NCI-H1092 treated with DMSO at 0.1 percent for 48 hours (cell line): ENCODE measurements at places on chromosomes 5 and 9.

DNA sequence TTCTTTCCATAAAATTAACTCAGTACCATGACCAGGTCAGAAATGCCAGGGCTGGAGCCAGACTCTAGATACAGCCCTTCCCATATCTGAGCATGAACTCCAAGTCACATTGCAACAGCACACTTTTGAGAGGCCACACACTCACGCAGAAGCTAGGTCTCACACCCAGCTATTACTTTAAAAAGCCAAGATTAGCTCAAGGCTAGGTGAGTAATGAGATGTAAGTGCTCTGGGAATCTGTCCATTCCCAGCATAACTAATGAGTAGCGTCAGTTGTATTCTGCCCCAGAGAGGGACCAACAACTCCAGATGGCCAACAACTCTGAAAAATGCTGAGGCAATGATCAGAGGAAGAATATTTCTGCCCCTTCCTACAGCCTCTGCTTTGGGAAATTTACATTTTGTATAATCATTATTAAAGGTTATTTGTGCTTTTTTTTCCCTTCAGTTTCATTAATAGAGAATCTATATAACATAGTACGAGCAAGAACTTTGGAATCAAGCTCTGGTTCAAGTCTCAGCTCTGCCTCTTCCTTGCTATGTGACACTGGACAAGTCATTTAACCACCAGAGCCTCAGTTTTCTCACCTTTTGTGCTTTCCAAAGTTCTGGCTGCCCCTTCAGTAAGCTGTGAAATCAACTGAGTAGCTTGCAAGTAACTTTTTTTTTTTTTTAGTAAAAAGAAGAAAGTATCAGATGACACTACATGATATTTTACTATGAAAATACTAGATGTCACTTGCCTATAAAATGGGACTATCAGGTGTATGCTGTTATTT lies 118.3 kb downstream of the NR6A1 start:
- DNase-seq: no peak

DNA sequence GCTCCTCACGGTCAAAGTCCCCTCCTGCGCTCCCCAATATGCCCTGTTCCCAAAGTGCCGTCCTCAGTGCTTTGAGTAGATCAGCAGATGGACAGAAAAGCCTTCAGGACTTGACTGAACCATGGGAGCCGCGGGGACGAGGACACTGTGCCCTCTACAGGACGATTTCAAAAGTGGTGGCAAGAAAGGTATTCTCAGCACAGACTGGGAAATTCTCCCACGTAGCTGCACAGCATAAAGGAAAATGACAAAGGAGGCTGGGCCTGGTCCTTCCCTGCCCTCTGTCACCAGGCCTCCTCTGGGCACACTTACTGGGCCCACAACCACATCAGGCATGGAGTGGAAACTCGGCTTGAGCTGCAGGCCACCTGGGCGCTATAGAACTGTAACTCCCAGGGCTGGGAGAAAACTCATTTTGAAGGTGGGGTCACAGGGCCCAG lies 16.7 kb upstream of the MTMR12 start:
- DNase-seq: peak; percentile 63

DNA sequence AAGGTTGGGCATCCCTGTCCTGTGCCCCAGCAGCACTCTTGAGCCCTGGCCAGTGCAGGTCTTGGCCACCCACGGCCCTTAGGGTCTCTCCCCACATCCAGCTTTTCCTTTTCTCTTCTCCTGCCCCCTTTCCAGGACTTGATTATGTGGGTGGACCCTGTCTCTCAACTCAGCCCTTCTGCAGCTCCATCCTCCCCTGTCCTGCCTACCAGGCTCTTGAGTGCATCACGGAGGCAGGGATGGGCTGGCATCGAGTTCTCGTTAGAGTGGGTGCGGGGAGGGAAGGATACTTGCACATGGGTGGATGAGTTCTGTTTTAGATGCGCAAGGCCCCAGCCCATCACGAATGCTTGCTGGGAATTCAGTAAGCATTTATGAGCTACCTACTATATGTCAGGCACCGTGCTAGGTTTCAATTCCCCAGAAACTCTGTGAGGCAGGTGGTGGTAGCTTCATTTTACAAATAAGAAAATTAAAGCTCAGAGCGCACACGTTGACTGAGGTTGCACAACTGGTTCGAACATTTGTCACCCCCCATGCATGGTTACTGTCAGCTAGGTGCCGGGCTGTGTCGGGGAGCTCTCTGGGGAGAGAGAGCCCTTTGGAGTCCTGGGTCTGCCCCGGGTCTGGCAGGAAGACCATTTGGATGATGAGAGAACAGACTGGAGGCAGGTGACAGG lies 144.6 kb upstream of the PITX1 start:
- no peak for DNase-seq

DNA sequence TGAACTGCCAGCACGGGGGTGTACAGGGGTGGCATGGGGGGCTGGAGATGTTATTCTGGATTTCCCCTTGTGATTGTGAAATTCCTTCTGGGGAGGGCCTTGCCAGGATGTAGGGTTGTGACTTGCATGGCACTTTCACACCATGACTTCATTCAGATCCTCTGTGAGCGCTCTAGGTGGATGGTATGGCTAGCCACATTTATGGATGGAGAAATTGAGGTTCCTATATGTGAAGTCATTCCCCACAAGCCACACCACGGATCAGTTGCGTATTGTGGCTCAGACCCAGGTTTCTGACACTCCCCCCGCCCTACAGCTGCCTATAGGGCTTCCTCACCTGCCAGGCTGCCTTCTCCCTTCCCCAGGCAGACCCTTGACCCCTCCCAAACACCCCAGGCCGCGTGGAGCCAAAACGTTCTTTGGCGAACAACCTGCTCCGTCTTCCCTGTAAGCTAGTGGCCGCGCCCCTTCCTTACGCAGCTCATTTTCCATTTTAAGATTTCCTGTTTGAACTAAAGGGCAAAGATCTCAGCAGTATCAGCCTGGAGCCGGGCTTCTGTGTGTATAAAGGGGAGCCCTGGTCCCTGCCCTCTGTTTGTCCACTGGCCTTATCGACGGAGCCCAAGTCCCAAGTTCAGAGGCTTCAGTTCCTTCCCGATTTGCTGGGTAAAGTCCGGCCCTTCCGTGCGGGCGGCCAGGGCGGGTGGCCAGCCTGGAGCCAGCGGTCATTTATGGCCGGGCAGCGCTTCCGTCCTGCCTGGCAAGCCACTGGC lies 97.8 kb upstream of the KLF4 start:
- DNase-seq: no peak

- no peak for DNase-seq
Observed at GRCh38 chr5:60943624-60944023, 1.2 kb downstream of the ERCC8 start.

DNA sequence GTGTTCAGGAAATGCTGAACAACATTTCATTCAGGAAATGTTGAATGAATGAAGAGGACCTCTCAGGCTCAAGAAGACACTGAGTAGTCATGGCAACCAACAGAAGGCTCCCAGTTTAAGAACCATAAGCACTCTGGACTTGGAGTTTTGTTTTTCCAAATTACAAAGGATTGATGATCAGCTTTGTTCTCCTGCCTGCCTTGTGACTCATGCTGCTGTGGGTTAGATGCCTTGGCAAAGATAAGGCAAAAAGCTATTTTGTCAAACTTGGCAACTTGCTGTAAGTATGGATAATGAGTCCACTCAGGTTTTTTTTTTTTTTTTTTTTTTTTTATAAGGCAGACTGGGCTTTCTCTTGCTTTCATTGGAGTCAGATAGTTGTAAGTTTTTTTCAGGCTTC lies 365.0 kb downstream of the TMEM232 start:
- no peak for DNase-seq

DNA sequence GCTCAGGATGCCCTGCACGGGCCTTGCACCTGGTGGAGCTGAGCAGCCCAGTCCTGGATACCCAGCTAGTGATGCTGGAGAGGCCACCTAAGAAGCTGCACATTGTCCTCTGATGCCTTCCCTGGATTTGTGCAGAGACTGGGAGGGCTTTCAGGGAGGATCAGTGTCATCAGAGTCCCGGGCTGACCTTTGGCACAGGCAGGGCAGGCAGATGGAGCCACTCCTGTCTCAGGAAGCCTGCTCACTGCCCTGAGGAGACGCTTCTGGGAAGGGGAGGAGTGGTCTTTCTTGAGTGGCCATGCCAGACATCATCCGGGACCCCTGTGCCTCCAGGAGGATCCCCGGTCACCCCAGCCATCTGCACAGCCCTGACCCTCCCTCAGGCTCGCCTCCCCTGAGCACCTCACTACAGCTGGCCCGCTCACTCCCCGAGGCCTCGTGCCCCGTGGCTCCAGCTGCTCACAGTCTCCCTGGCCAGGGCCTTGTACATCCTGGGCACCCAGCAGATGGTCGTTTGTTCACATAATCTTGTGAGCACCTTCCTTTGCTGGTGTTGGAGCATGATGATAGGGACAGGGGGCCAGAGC lies 47.2 kb upstream of the FCN2 start:
- no peak for DNase-seq

- DNase-seq: no peak
Observed at GRCh38 chr5:81424728-81425127, 30.8 kb upstream of the ACOT12 start.

DNA sequence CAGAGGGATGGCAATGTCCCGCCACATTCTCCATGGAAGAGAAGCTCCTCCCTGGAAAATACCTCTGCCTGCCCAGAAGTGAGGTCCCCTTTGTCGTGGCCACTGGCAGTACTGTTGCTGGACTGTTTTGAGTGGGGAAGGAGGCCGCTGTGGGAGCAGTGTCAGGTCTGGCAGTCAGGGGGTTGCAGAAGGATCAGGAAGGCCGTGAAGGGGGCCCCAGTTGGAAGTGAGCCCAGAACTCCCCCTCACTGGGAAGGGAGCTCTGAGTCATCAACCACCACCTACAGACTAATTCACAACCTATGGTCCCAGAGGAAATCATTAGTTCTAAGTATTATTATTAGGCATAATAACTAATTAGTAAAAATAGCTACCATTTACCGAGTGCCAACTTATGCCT lies 200.4 kb downstream of the TTLL11 start:
- no peak for DNase-seq

DNA sequence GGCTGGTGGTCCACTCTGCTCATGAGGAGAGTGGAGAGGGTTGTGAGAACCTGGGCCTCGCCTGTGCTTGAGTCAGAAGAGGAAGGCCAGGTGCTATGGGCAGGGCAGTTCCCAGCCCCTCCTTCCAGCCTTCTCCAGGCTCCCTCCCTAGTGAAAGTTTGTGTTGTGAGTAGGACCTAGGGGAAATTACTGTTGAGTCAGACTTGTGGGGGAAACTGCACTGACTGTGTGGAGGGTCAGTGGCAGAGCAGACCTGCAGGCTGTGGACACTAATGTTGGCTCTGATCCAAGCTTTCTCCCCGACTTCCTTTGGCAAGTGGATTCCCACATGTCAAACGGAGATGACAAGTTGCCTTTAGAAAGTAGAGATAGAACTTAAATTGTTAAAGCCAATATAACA lies 102.6 kb downstream of the ARHGAP26 start:
- no peak for DNase-seq

- no peak for DNase-seq
Observed at GRCh38 chr5:132813599-132814502, 749 bp downstream of the SOWAHA start.

DNA sequence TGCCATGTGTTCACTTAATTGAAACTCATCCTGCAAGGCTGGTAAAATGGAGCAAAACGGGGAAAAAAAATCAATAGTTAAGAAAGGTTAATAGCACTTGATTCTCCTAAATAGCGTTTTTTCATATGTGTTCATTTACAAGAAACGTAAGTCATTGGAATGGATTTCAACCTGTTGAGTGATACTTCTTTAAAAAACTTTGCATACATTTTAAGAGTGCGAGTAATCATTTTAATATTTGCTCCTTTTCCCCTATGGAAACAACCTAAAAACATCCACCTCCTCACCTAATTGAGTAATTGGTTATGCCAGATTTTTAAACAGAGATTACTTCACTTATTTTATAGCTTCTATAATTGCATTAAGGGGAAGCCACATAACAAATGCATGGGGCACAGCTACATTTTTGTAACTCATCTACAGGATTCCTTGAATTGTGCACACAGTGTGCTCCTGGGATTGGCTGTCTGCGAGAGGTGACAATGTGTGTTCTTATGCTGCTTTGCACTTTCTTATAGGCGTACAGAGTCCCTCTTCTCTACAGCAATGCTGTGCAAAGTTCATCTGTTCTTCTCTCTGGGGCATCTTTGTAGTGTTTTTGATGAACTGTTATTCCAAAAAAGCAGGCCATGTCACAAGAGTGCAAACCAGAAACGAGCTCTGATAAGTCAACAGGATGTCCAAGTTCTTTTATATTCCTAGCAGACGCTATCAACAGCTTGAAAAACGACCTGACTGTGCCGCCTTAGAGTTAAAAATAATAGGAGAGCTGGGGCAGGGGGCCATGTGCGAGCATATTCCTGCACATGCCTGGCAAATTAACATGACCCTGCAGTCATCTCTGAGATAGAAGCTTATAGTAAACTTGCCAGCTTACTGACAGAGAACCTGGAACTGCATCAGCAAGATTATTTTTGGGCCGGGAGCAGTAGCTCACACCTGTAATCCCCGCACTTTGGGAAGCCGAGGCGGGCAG lies 117.9 kb downstream of the GOLPH3 start:
- DNase-seq: no peak

GRCh38 chr5:137142764-137143605 lies 356.1 kb downstream of the SPOCK1 start:
- DNase-seq: no peak

GRCh38 chr5:15037247-15037908 lies 165.8 kb upstream of the ANKH start:
- DNase-seq: no peak

GRCh38 chr9:20640331-20641187 lies 18.3 kb upstream of the MLLT3 start:
- DNase-seq: peak; percentile 38

DNA sequence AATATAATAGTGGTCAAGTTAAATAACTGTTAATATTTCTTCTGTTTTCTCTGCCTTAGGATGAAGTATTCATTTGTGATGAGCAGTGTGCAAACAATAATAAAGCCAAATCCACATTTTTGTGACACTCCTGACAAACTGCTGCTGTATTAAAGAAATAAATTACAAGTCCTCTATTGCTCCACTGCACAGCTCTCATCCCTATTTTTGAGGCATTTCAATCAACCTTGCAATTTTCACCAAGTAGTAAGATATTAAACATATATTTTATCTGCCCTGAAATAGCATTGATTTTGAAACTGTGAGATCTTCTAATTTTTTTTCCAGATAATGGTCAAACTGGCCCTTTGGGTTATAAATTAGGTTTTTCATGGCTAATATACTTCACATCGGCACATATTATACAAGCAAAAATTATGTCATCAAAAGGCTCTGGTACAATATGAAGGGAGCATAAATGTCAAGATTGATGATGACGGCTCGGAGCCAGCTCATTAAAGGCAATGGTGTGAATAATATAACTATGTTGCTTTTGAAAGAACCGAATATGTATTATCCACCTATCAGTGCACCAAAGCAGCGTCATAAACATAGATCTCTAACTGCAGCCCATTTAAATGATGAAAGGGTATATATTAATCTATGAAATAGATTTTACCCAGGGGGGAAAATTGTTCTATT lies 764.9 kb downstream of the DNAH5 start:
- DNase-seq: no peak

DNA sequence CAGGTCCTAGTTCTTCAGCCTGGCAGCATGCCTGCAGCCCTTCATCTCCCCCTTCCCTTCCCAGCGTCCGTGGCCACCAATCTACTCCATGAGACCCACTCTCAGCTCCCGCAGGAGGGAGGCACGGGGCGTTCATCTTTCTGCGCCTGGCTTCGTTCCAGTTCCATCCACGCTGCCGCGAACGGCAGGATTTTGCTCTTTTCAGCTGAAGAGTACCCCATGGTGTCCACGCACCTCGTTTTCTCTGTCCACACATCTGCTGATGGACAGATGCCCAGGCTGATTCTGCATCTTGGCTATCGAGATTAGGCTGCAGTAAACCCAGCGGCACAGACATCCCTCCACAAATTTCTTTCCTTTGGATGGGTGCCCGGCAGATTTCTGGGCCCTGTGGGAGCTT lies 30.5 kb upstream of the NKD2 start:
- peak; percentile 41 for DNase-seq
